CD8-positive, alpha-beta memory T cell (primary cell): ENCODE measurements at places on chromosomes 12 and 14. TPM values are rescaled to one million over a fixed set of nuclear protein-coding genes. Genes with fewer than 3 reads are reported as not detected.

KLRF1 gene
- not detected for total RNA-seq

KRT71 gene
- total RNA-seq: not detected

CIROP gene
- not detected for total RNA-seq

GRCh38 chr14:96710060-96710666, 87.0 kb upstream of the VRK1 start:
- H3K36me3 ChIP-seq: no peaks in the 10 kb centered on the region
- H3K27ac ChIP-seq: no peak overlapping the region
- H3K27me3 ChIP-seq: no peaks in the 10 kb centered on the region
- no peak overlapping the region for H3K4me3 ChIP-seq
- no peaks in the 10 kb centered on the region for H3K4me1 ChIP-seq

- peak within 1 kb of the TSS; percentile 45 for H3K4me3 ChIP-seq
- no peaks in the 10 kb centered on the region for H3K36me3 ChIP-seq
- DNase-seq: peak; percentile 29
- H3K4me1 ChIP-seq: peaks cover 7% of the 10 kb centered on the region
Observed at GRCh38 chr12:122182887-122183587, at the start of gene LRRC43. LRRC43 (plus strand) TSS chr12:122183123; CDS start chr12:122183145, 22 bp downstream.

DNA sequence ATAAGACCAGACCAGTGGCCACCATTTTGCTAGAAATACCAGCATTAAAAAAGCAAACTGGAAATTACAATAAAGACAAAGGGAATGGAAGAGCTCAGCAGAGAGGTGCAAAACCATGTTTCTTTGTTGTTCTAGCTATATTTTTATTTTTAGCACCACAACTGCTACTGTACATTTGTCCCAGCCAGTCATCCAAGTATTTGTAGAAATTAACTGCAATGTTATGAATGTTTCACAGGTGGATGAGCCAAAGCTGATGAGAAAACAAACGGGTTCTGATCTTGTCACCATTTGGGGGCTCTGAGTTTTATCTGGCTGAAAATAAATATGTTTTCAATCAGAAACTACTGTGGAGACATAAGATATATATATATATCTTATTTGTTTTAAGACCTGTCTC, 24.9 kb upstream of the GCH1 start:
- no peak overlapping the region for H3K4me3 ChIP-seq
- H3K27me3 ChIP-seq: no peaks in the 10 kb centered on the region
- H3K36me3 ChIP-seq: no peaks in the 10 kb centered on the region

GRCh38 chr14:105411017-105411941, 8.3 kb upstream of the MTA1 start:
- peaks cover 11% of the 10 kb centered on the region for H3K4me1 ChIP-seq
- DNase-seq: no peak
- no peaks in the 10 kb centered on the region for H3K36me3 ChIP-seq
- peaks cover 12% of the 10 kb centered on the region for H3K27me3 ChIP-seq

DNA sequence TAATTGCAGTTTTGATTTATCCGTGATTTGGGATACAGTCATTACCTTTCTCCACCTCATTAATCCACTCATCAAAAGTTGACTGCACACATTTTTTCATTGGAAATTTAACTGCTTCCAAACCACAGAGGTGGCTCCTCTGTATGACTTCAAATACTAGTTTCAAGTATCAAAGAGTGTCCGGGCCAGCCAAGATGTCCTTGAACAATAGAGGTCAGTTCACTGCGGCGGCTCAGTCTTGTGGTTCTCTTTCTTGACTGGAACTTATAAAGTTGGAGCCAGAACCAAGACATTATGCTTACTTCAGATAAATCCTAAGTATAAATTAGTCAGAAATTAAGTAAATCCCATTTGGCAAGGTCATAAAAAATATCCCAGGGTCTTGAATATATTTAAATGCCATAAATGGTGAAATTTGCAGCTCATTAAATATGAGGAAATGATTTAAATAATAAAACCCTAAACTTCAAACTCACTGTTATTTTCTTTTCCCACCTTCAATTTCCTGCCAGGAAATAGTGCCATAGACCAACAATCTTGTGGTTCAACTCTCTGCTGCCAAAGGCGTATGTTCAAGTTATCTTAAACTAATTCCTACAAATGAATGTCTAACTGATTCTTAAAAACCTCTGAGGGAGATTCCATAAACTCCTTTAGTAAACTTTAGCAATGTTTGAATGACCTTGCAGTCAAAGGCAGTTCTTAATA, 360.8 kb downstream of the AEBP2 start:
- no peak for DNase-seq
- H3K4me1 ChIP-seq: no peaks in the 10 kb centered on the region
- H3K4me3 ChIP-seq: no peak overlapping the region

DNA sequence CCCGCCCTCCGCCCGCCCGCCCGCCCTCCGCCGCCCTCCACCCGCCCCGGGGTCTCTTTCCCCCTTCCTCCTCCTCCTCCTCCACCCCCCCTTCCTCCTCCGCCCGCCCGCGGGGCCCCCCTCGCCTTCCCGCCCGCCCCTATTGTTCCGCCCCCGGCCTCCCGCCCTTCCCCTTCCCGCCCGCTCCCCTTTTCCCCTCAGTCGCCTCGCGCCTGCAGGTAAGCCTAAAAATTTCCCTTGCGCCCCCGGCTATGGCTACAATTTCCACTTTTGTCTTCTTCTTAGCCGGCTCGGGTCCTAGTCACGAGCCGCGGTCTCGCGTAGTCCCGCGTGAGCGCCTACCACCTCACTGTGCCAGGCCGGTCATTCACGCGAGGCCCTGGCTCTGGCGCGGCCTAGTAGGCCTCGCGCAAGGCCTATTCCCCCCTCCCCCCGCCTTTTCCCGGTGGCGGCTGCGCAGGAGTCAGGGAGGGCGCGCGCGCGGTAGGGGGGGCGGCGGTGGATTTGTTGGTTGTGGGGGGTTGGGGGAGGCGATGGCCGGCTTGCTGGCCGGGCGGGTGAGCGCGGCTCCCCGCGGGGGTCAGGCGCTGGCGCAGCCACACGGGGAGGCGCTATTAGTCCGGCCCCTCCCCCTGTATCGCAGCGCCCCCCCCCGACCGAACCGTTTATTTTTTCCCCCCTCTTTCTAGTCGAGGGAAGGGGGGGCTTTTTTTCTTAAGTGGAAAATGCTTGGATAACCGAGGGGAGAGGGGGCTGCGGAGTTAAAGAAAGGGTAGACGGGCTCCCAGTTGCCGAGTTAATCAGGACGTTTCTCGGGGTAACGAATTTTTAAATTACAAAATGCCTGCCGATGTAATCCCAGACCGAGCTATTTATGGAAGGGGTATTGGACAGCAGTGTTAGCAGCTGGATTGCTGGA, 516 bp downstream of the PCBP2 start:
- DNase-seq: peak; percentile 67
- H3K4me1 ChIP-seq: peaks cover 24% of the 10 kb centered on the region
- H3K36me3 ChIP-seq: peaks cover 30% of the 10 kb centered on the region
- H3K4me3 ChIP-seq: peak overlapping the region; percentile 80
- peak overlapping the region; percentile 78 for H3K27ac ChIP-seq
